ENCODE measurements at places on chromosomes 16 and 17. TPM values are rescaled to one million over a fixed set of nuclear protein-coding genes. Genes with fewer than 3 reads are reported as not detected.

DNA sequence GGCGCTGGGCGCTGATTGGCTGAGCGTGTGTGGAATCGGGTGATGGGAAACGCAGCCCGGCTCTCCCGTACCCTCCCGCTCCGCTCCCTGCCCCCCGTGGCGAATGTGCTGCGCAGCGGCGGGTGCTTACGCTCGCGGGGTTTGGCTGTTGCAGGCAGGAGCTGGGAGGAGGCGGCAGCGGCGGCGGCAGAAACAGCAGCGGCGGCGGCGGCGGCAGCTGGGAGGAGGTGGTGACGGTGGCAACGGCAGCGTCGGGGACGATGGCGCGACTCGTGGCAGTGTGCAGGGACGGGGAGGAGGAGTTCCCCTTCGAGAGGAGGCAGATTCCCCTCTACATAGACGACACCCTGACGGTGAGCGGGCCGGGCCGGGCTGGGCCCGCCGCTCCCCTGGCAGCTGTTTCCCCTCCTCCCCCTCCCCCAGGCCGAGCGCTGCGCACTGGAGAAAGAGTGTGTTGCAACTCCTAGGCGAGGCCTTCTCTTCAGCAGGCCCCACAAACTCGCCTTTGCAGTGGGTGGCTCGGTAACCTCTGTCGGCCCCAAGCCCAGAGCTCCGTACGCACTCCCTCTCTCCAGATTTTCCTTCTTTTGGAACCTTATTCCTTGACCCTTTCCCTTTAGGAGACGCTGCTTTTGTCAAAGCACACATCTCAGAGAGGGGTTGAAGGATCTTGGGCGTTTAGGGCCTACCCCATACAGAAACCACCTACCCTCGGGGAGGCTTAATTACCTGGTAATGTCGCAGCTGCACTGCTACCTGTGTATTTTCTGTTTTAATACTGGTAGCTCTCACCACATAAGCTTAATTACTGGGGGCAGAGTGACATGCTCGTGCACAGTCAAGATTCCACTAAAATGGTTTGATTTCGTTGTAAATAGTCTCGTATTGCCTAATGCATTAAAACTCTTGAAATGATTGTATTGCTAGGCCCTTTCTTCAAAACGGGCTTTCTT lies 1.0 kb downstream of the GGNBP2 start:
- H3K27ac ChIP-seq: peak overlapping the region; percentile 99
- DNase-seq: peak; percentile 95
- no peaks in the 10 kb centered on the region for H3K27me3 ChIP-seq
- H3K36me3 ChIP-seq: peaks cover 2% of the 10 kb centered on the region
- peak overlapping the region; percentile 97 for H3K4me3 ChIP-seq

- H3K4me3 ChIP-seq: no peak overlapping the region
- H3K4me1 ChIP-seq: peaks cover 7% of the 10 kb centered on the region
- H3K36me3 ChIP-seq: peaks cover 28% of the 10 kb centered on the region
These were observed 83.2 kb downstream of the TMC6 start for GRCh38 chr17:78045316-78045715.

- H3K36me3 ChIP-seq: no peaks in the 10 kb centered on the region
- H3K4me3 ChIP-seq: no peak overlapping the region
- H3K4me1 ChIP-seq: no peaks in the 10 kb centered on the region
- peaks cover 29% of the 10 kb centered on the region for H3K27me3 ChIP-seq
- H3K27ac ChIP-seq: no peak overlapping the region
- no peak for DNase-seq
These were observed 3.8 kb upstream of the TMEM100 start for GRCh38 chr17:55726440-55726839.

DNA sequence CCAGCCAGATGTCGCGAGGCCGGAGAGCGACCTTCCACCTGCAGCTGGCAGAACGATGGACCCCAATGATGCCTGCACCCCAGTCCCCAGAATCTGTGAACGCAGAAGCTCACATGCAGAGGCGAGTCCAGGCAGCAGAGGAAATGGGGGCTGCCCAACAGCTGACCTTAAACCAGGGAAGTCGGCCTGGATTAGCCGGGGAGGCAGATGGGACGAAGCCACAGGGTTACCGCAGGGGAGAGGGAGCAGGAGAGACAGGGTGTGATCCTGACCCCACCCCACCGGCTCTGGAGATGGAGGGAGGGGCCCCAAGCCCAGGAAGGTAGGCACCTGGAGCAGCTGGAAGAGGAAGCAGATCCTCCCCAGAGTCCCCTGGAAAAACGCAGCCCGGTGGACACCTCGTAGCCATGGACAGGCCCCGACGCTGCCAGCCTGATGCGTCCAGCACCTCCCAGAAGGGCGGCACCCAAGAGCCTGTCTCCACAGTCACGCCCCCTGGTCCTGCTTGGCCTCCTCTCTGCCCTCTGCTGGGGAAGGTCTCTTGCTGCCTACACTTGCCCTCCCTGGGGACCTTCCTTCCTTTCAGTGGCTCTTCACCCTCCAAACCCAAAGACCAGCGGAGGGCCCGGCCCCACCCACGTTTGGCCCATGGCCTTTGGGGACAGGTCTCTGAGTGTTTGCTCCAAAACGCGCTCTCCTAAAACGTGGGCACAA lies 37.3 kb downstream of the PIEZO1 start:
- no peaks in the 10 kb centered on the region for H3K27me3 ChIP-seq
- no peak overlapping the region for H3K4me3 ChIP-seq
- H3K4me1 ChIP-seq: peaks cover 35% of the 10 kb centered on the region

DNA sequence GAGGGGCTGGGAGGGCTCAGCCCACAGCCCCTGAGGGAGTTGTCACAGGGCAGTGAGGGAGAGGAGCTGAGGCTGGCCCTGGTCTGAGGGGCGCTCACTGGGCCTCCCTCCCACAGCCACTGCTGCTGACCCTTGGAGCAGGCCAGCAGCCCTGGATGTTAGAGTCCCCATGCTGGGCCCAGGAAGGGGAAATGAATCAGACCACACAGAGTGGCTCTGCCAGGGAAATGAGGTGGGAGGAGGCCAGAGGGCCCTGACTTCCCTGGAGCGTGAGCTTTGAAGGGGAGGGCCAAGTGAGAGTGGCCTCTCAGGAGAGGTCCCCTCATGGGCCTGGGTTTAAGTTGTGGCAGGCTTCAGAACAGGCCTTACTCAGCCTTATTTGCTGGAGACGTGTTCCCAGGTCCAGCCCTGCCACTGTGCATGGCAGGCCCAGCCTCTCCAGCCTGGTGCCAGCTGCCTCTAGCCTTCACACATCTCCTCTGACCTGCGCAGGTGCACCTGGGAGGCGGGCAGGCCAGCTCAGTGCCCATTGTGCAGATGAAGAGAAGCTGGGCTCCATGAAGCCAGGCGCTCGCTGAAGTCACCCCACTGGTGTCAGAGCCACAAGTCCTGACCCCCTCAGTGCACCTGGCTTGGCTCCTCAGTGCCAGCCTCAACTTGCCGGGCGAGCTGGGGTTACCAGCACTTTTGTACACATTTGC lies 15.4 kb downstream of the GPT2 start:
- no peak overlapping the region for H3K4me3 ChIP-seq
- no peaks in the 10 kb centered on the region for H3K36me3 ChIP-seq
- DNase-seq: no peak
- H3K27me3 ChIP-seq: no peaks in the 10 kb centered on the region
- no peak overlapping the region for H3K27ac ChIP-seq

- H3K36me3 ChIP-seq: no peaks in the 10 kb centered on the region
- H3K4me1 ChIP-seq: no peaks in the 10 kb centered on the region
- H3K27me3 ChIP-seq: no peaks in the 10 kb centered on the region
- no peak overlapping the region for H3K27ac ChIP-seq
- H3K4me3 ChIP-seq: no peak overlapping the region
These were observed 184.2 kb downstream of the KCNJ2 start for GRCh38 chr17:70353408-70354092.

DNA sequence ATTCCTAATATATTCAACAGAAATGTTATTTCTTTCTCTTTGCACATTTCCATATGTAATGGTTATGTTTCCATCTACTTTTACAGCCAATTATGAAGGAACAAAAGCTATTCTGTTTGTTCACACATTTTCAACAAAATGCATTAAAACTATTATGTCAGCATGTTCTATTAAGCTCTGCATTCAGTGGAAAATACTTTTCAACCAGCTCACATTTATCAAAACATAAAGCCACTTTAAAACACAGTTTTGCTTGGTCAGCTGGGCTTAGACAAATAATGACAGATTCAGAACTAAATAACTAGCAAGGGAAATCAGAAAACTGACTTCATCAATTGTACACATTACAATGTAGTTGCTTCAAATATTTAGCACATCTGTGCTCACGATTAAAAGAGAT lies 6.9 kb downstream of the SALL1 start:
- no peaks in the 10 kb centered on the region for H3K4me1 ChIP-seq
- peaks cover 25% of the 10 kb centered on the region for H3K27me3 ChIP-seq
- H3K36me3 ChIP-seq: no peaks in the 10 kb centered on the region
- H3K27ac ChIP-seq: no peak overlapping the region

GRCh38 chr17:34633760-34634159 lies 54.4 kb downstream of the TMEM132E start:
- H3K27ac ChIP-seq: no peak overlapping the region
- H3K4me3 ChIP-seq: no peak overlapping the region
- H3K27me3 ChIP-seq: no peaks in the 10 kb centered on the region

DNA sequence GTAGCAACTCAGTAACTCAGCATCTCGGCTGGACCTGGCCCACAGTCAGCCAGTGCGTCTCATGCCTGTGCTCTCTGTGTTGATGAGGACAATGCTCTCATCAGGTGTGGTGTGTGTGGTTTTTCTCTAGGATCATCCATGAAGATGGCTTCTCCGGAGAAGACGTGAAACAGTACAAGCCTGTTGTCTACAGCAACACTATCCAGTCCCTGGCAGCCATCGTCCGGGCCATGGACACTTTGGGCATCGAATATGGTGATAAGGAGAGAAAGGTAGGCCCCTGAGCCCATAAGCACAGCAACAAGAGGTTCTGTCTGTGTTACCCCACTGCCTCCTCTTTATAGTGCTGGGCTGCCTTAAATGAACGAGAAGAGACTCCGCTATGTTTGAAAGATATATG lies 84.5 kb downstream of the GNAO1 start:
- no peak overlapping the region for H3K27ac ChIP-seq
- H3K36me3 ChIP-seq: no peaks in the 10 kb centered on the region
- H3K27me3 ChIP-seq: peaks cover 3% of the 10 kb centered on the region
- H3K4me1 ChIP-seq: peaks cover 3% of the 10 kb centered on the region

The RILP gene
- polyA plus RNA-seq: 4.7 TPM

GRCh38 chr17:50945779-50946222 lies 79.6 kb upstream of the TOB1 start:
- H3K4me3 ChIP-seq: no peak overlapping the region
- no peak for DNase-seq
- peaks cover 51% of the 10 kb centered on the region for H3K4me1 ChIP-seq

- no peak overlapping the region for H3K4me3 ChIP-seq
- no peak overlapping the region for H3K27ac ChIP-seq
- DNase-seq: peak; percentile 26
- no peaks in the 10 kb centered on the region for H3K27me3 ChIP-seq
- H3K4me1 ChIP-seq: peaks cover 5% of the 10 kb centered on the region
These were observed 33.0 kb downstream of the MPRIP start for GRCh38 chr17:17075125-17075781.

- H3K4me3 ChIP-seq: no peak overlapping the region
- peaks cover 34% of the 10 kb centered on the region for H3K4me1 ChIP-seq
- no peak for DNase-seq
- H3K36me3 ChIP-seq: no peaks in the 10 kb centered on the region
- no peak overlapping the region for H3K27ac ChIP-seq
These were observed 1.9 kb downstream of the GLIS2 start for GRCh38 chr16:4317532-4318450.

The MLYCD gene
- 2.4 TPM for polyA plus RNA-seq

DNA sequence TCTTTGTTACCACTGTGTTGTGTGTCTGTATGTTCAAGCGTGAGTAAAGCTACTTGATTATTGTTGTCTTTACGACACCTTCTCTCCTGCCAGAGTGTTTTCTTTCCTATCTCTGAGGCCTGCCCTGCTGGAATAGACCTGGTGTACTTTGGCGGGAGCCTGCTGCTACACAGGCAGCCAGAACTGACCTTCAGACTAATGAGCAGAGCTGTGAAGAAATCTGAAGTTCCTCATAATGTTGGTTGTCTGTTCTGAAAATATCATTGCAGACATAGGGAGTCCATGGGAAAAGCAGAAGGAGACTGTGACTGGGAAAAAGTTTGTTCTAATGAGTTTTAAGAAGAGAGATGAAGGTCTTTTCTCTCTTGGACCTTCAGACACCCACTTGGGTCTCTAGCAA lies 9.8 kb downstream of the RHOT1 start:
- no peak overlapping the region for H3K4me3 ChIP-seq
- peaks cover 23% of the 10 kb centered on the region for H3K36me3 ChIP-seq
- H3K27me3 ChIP-seq: no peaks in the 10 kb centered on the region
- no peak for DNase-seq

The USP43 gene
- not detected for polyA plus RNA-seq

GRCh38 chr16:4213737-4214136 lies 28.1 kb downstream of the SRL start:
- no peaks in the 10 kb centered on the region for H3K36me3 ChIP-seq
- H3K4me3 ChIP-seq: no peak overlapping the region
- DNase-seq: no peak
- H3K27me3 ChIP-seq: peaks cover 4% of the 10 kb centered on the region
- H3K27ac ChIP-seq: no peak overlapping the region

DNA sequence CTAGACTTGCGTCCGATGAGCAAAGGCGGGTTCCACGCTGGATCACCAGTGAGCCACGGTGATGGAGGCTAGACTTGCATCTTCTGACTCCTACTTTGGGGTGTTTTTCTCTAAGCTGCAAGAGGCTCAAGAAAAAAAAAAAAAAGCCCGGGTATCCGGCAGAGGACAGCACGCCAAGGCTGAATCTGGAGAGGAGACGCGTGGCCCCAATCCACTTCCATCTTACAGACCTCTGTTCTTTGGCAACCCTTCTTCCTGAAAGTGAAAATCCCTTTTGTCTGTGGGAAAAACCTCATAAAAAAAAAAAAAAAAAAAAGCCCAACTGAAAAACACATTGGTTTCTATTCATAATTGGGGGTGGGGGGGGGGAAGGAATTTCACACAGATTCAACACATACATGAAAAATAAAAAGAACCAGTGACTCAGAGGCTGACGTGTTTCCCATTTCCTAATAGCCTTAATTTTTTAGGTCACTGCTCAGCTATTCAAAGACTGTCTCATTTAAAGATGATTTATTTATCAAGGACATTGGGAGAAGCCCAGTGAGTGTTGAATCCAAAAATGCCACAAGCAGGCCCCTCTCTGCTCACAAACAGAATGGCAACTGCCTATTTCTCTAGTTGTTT lies 258.3 kb downstream of the FOXL1 start:
- H3K36me3 ChIP-seq: no peaks in the 10 kb centered on the region
- no peaks in the 10 kb centered on the region for H3K4me1 ChIP-seq
- no peaks in the 10 kb centered on the region for H3K27me3 ChIP-seq
- H3K27ac ChIP-seq: no peak overlapping the region
- no peak for DNase-seq

DNA sequence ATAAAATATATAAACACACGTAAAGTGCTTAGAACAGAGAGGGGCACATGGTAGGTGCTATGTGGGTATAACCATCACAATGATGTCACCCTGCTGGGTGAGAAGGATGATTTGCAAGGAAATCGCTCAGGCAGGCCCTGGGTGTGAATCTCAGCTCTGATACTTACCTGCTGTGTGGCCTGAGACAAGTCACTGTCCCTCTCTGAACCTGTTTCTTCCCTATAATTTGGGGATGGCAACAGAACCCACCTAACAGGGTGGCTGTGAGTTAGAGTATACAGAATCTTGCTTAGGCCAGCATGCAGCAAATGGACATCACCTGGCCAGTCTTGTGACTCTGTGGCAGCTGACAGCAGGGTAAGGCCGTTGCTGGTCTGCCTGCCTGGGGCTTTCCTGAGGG lies 36.6 kb upstream of the ALKBH5 start:
- H3K4me3 ChIP-seq: no peak overlapping the region
- H3K36me3 ChIP-seq: no peaks in the 10 kb centered on the region
- no peaks in the 10 kb centered on the region for H3K27me3 ChIP-seq
- no peaks in the 10 kb centered on the region for H3K4me1 ChIP-seq

GRCh38 chr16:82400046-82400445 lies 226.7 kb upstream of the CDH13 start:
- peaks cover 2% of the 10 kb centered on the region for H3K27me3 ChIP-seq
- H3K36me3 ChIP-seq: no peaks in the 10 kb centered on the region
- no peak overlapping the region for H3K4me3 ChIP-seq
- no peak for DNase-seq
- no peaks in the 10 kb centered on the region for H3K4me1 ChIP-seq
- no peak overlapping the region for H3K27ac ChIP-seq

Measured in CD4-positive, CD25-positive, alpha-beta regulatory T cell (primary cell).